ENCODE measurements at places on chromosomes 6 and 20.
A peak's percentile ranks its signal among the peaks of the same experiment; 100 is the strongest.

GRCh38 chr6:45816674-45817297, 198.9 kb downstream of the CLIC5 start:
- no peak for DNase-seq

- DNase-seq = no peak
Observed at GRCh38 chr20:57770852-57771720, 61.3 kb upstream of the PMEPA1 start.

DNA sequence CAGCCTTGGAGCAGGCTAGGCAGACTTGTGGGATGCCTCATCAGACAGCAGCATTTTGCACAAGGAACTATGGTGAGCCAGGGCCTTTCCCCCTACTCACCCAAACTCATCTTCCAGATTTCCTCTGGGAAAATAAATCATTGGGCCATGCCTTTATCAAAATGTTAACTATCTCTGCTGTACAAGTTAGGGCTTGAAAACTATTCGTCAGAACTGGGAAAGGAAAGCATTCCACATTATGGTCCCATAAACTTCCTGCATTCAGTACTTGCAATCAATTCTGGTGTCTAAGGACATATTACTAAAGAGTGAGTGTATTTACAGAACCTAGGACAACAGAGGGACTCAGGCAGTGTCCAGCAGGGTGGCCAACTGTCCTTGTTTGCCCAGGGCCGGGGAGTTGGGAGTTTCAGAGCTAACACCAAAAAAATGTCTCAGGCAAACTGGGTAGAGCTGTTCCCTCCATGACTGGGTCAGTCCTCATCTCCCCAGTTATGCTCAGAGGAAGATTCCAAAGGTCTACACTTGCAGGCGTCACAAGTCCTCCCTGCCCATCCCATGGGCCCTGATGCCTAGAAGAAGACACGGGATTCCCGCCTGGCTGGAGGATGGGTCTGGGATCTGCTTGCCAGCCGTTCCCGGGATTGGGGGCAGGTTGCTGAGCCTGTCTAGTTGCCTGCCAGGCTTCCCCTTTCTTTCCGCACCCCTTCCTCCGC, 72.2 kb downstream of the SLC22A3 start:
- DNase-seq = no peak

GRCh38 chr20:4875578-4876067, 125.7 kb downstream of the SLC23A2 start:
- DNase-seq = no peak

GRCh38 chr6:158850807-158851115, 31.6 kb upstream of the EZR start:
- no peak for DNase-seq

DNA sequence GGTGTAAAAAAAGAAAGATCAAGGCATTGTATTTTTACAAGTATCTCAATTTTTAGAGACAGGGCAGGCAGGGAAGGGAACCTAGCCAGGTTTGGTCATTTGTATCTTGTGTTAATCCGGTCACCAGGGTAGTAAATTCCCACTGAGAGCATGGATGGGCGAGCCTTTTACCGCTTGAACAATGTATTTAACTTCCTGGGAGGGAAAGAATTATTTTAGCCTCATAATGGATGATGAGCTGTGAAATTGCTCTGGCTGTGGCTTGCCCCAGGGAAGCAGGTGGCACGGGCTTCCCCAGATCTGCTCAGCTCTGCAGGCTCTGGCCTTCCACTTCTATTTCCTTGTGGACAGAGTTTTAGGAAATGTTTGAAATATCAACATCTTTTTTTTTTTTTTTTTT, 72.9 kb downstream of the TOX2 start:
- no peak for DNase-seq

GRCh38 chr6:37323580-37323979, 30.2 kb upstream of the RNF8 start:
- DNase-seq = no peak

DNA sequence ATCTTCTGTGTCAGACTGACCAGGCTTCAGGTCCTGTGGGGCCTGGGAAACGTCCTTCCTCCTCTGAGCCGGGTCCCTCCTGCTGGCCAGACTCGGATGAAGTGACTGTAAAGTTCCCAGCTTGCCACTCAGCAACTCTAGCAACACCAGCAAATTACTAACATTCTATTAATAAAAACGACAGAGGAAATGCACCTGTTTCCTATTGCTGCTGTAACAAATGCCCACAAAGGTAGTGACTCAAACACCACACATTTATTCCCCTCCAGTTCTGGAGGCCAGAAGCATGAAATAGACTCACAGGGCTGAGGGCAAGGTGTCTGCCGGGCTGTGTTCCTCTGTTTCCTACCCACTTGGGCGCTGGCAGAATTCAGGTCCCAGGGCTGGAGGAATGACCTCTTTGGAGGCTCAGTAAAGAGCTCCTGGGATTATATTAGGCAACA, 48.8 kb downstream of the CTCFL start:
- no peak for DNase-seq

DNA sequence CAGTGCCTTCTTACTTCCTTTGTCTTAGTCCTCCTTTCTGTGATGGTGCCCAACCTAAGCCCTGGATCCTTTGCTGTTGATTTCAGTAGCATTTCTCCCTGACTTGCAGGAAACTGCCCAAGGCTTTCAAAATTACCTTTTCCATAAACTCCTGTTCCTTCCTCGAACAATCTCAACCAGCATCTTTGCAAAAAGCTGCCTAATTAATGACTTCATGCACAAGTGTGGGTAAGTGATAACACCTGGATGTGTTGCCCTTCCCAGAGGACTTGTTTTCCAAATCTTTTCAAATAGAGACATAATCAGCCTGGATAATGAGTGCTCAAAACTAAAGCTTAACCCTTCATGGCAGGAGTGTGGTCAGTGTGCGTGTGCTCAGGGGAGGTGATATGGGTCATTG, 118.0 kb downstream of the PCSK2 start:
- DNase-seq = no peak

- no peak for DNase-seq
Observed at GRCh38 chr6:300494-301198, 8.4 kb downstream of the DUSP22 start.

DNA sequence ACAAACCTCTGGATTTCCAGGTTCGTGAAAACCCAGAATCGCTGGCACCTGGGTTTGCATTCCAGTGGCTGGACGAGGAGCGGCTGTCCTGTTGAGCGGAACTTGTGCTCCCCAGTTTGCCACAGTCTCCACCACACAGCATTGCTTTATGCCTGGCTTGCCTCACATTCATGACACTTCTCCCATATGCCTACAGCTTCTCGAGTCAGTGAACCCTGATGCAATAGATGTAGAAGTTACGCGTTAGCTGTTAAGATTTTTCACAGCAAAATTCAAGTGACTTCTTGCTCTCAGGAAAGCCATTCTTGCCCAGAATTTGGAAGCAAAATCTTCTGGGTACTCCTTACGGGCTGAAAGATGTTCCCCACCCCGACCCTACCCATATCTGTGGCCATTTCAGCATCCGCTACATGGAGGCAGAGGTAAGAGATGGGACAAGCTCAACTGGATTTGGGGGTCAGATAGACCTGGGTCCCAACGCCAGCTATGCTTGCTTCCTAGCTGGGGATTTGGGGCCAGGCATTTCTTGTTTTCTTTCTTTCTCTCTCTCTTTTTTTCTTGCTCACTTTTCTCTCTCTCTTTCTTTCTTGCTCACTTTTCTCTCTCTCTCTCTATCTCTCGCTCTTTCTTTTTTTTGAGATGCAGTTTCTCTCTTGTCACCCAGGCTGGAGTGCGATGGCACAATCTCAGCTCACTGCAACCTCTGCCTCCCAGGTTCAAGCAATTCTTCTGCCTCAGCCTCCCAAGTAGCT, 12.4 kb upstream of the GDAP1L1 start:
- DNase-seq = no peak

GRCh38 chr6:166487148-166487547, 99.3 kb downstream of the RAMACL start:
- peak; percentile 19 for DNase-seq

GRCh38 chr20:11207749-11208502, 534.1 kb upstream of the JAG1 start:
- no peak for DNase-seq

- DNase-seq = no peak
Observed at GRCh38 chr6:36110863-36111262, 19.4 kb upstream of the MAPK13 start.

- no peak for DNase-seq
Observed at GRCh38 chr20:56412949-56413348, 889 bp downstream of the CASS4 start.

- DNase-seq = no peak
Observed at GRCh38 chr20:4683261-4683660, 38.4 kb upstream of the PRND start.

DNA sequence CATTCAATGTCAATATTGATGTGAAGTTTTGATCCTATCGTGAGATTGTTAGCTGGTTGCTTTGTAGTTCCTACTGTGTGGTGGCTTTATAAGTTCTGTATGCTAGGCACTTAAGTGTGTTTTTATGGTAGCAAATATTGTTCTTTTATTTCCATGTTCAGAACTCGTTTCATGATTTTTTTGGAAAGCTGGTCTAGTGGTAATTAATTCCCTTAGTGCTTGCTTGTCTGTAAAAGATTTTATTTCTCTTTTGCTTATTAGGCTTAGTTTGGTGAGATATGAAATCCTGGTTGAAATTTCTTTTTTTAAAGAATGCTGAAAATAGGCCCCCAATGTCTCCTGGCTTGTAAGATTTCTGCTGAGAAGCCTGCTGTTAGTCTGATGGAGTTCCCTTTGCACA, 27.8 kb upstream of the PLCB1 start:
- no peak for DNase-seq

GRCh38 chr6:149342525-149342924, 25.0 kb downstream of the TAB2 start:
- no peak for DNase-seq

DNA sequence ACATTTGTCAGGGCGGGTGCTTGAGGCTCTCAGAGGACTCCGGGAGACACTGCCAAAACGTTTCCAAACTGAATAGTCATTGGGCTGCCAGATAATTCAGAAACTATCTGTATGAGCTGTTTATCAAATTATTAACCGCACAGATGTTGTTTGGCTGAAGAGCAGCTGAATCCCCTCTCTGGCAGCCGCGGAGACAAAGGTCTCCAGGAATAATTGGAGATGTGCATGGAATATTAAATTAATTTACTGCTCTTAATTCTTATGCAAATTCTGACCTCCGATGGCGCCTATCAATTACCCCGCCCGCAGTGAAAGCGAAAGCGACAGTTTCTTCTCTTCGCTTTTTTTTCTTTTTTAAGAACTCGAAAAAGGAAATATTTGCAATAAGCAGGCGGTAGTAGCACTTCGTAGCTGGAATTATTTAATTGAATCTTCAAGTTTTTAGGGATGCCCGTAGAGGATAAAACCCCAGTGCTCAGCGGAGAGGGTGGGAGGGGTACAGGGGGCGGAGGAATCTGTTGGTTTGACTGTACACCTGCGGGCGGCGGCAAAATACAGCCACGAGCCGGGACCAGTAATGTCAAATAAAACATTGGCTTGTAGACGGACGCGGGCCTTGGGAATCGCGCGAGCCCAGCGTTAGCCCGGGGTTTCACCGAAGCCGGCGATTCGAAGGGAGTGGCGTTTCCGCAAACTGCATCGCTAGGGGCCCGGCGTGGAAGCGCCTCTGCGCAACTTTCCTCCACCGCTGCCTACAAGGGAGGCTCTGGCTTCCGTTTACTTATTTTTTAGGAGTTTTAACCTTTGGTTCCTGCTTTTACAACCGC, 6.2 kb downstream of the LINC00237 start:
- peak; percentile 55 for DNase-seq

DNA sequence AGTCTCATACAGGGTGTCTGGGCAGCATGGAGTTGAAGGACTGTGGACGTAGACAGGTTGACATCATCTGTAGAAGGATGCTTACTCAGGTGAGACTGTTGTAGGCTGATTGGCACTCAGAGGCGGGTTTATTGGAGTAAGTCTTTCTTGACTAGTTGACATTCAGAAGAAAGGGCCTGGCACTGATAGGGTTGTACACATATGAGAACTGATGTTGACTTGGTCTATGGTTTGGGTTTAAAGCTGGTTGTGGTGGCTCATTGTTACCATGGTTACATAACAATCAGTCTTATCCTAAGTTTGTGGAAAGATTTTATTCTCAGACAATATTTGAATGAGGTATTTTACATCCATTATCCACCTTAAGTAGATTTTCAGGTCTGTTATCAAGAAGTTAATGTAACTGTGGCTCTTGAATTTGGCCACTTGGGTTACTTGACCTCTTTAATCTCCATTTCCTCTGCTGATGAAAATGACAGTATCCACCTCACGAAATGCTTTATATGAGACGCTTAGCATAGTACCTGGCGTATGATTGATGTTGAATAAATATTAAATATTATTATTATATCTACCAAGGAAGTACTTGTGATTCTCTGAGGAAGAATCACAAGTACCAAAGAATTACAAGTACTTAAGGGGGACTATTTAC, 109.3 kb downstream of the DNAH8 start:
- DNase-seq = no peak

DNA sequence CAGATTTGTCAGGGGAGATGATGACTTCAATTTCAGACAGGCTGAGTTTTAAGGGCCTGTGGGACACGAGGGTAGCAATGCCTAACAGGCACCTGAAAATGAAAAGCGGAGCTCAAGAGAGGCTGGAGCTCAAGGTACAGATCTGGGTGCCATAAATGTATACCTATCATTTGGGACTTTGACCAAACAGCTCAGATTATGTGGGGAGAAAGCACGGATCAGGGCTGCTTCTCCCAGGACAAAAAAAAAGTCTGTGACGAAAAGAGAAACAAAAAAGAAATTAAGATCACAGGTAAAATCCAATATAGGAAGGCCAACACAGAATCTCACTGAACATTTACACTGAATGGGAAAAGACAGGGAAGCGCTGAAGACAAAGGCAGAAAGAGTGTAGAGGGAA, 1.9 kb downstream of the PRELID3B start:
- DNase-seq = no peak

GRCh38 chr6:158960026-158960425, 40.0 kb downstream of the RSPH3 start:
- DNase-seq = no peak

DNA sequence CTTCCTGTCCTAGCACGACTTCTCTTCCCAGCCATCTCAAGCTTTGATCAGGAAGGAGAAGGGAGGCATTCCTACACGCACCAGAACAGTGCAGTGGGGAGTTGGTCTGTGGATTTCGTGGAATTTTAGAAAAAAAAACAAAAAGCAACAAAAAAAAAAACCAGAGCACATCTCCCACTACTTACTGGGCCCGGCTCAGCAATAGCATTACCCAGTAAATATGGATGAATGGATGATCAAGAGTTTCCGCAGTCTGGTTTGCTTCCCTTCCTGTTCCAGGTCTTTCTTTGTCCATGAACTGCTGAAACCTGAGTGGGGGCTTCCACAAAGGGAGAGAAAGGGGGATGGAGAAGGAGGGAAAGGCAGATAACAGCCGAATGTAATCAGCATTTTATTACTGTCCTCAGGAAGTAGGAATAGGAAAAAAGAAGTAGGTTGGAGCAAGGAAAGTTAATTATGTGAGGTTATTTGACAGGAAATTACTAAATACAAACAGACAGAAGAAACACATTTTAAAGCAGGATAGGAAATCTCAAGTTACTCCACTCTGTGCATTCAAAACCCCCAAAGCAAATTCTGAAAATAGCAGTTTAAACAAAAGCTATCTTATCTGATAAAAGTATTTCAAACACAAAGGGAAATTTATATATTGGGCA, 349.0 kb downstream of the PRL start:
- no peak for DNase-seq

All from CD4-positive, alpha-beta T cell treated with Interleukin-6 for 4 hours (primary cell).